NCI-H1417 treated with DMSO at 0.1 percent for 48 hours (cell line): ENCODE measurements at places on chromosomes 7 and 10.

DNA sequence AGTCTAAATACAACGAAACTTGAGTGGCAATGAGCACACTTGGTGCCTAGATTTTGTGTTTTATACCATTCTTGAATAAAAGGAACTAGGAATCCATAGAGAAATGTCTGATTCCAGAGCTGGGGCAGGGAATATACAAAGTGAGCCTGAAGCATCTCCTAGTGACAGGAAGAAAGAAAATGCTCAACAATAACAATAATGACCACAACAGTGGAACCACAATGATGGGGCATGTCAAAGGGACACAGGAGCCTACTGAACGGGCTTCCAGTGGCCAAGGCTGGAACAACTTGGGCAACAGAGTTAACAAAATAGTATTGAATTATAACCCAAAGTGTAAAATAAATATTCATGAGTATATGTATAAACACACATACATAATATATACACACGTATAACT is 94.4 kb upstream of the ADCY1 start:
- DNase-seq: no peak

DNA sequence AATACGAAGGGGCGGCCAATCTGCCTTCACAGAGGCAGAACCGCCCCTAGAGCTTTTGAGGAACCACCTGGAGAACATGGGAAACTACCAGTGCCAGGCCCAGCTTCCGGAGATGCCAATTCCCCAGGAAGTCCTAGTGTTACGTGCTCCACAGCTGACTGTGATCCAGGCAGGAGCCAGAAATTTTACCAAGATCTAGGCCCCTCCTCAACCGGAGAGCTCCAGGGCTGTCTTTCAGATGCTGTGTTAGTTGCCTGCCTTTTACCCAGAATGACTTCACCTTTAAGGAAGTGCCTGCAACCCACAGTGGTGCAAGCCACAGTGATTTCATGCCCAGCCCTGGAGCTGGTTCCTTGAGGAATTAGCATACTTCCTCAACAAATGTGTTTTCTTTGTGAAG is 62.9 kb downstream of the ELMO1 start:
- no peak for DNase-seq

GRCh38 chr7:116500078-116500853 is 728 bp downstream of the CAV2 start:
- DNase-seq: no peak

DNA sequence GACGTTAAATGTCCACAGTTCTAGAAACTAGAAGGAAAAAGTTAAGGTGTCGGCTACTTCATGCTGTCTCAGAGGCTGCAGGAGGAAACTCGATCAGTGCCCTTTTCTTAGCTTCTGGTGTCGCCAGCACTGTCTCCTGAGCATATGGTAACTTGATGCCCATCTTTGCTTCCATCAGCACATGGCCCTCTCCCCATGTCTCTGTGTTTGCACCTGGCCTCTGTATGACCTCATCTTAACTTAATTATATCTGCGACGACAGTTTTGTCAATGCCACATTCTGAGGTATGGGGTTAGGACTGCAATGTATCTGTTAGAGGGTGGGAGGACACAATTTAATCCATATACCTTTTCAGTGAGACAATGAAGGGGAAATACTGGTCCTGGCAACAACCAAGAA is 449.9 kb downstream of the POM121L12 start:
- DNase-seq: no peak

DNA sequence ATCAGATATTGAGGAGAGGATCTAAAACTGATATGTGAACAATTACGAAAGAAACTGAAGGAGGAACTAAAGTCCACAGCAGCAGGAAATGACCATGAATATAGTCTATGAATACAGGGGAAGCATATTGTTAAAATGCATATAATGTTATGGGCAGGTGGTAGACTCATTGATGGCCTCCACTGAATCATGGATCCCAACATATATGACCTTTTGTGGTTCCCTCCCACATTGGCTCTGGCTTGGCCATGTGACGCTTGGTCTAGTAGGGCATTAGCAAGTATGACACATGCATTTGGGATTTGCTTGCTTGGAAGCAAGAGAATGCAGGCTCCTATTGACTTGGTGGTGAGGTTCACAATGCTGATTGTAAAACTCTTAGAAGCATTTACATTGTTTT is 55.2 kb upstream of the RAB18 start:
- no peak for DNase-seq
